ENCODE measurements at places on chromosomes 5 and 9.

- DNase-seq: no peak
Measured at GRCh38 chr5:138983984-138984383, 108.8 kb upstream of the LRRTM2 start.

- DNase-seq: no peak
Measured at GRCh38 chr9:124820698-124821623, 32.3 kb upstream of the WDR38 start.

- no peak for DNase-seq
Measured at GRCh38 chr5:148385094-148385493, 1.3 kb downstream of the FBXO38 start.

DNA sequence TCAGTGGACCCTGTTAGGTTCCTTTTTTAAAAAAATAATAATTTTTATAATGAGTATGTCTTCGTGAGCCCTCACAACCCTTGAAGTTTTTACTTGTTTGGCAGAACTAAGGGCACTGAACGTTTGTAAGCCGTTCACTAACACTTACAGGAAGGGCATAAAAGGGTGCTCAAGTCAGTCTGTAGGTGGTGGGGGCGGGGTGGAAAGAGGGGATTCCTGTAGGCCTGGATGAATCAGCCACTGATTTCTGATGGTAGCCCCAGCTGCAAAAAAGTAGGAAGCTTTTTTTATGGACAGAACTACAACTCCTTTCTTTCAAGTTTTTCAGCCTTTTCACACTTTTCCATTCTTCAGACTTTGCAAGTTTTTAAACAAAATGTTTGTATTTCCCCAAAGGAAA lies 35.8 kb downstream of the PIK3R1 start:
- DNase-seq: peak; percentile 59
